Lower leg skin (tissue), 4 donors: ENCODE measurements at places on chromosomes 1 and 21.

DNA sequence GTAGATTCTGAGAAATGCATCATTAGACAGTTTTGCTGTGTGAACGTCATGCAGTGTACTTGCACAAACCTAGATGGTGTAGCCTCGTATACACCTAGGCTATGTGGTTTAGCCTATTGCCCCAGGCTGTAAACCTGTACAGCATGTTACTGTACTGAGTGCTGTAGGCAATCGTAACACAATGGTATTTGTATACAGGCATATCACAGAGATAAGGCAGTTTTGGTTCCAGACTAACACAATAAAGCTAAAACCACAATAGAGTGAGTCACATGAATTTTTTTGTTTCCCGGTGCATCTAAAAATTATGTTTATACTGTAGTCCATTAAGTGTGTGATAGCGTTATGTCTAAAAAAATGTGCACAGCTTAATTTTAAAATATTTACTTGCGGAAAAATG, 6.9 kb downstream of the IL10RB start:
- no peak for DNase-seq

GRCh38 chr1:14738235-14738634, 139.8 kb downstream of the KAZN start:
- no peak for DNase-seq

DNA sequence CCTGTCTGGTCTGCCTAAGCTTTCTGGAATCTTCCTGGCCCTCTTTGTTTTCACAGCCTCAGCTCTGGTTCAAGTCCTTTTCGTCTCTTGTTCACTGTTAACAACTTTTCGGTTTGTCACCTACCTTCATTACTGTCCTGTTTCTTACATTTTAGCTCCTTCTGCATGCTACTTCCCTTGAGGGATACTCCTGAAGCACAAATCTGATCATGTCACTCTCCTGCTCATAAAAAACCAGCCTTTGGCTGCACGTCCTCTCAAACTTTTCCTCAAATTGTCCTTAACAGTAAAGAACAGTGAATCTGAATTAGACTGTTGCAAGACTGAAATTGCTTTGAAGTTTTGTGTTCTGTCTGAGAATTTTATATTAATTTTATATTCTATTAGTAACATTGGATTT, 3.3 kb downstream of the RAVER2 start:
- no peak for DNase-seq

GRCh38 chr1:177281901-177282300, 111.1 kb downstream of the BRINP2 start:
- no peak for DNase-seq

DNA sequence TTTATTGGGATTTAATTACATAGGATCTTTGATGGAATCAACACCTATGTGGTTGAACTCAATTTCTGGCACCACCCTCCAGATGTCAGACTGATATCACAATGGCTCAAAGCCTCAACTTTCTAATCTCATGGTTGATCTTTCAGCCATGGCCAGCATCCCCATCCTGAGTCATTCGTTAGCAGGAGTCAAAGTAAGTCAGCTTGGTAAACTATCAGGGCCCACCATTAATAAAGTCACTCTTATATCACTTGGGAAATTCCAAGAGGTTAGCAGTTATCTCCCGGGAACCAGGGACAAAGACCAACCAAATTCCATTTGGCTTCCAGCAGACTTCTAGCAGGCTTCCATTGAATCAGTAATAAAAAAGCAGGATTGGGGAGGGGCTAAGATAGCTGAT, 50.7 kb upstream of the TNFSF4 start:
- no peak for DNase-seq
